ENCODE measurements at places on chromosomes 5 and 9.

- DNase-seq, result no peak
Observed at GRCh38 chr9:99590840-99591239, 230.8 kb upstream of the NR4A3 start.

- no peak for DNase-seq
Observed at GRCh38 chr5:145292278-145292677, 542.9 kb downstream of the PRELID2 start.

GRCh38 chr5:76204713-76205112 is 121.5 kb downstream of the SV2C start:
- no peak for DNase-seq

DNA sequence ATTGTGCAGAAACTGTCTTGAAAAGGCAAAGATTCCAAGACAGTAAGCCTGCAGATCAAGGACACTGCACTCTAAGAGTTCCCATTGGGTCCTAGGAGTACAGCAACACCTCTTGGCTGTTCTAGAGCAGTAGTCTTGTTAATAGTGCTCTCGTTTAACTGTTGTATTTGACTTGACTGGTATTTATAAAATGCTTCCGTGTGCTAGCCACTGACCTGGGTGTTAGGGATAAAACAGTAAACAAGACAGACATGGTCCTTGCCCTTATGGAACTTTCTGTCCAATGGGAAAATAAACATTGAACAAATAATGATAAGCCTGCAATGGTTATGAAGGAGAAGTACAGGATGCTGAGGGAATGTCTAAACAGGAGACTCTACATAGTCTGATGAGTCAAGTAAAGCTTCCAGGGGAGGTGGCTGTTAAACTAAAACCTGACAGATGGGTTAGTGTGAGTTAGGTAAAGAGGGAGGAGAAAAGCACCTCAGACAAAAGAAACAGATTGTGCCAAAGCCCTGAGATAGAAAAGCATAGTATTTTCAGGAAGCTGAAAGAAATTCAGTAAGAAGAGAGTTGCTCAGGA is 33.3 kb downstream of the TDRD7 start:
- DNase-seq, result no peak

DNA sequence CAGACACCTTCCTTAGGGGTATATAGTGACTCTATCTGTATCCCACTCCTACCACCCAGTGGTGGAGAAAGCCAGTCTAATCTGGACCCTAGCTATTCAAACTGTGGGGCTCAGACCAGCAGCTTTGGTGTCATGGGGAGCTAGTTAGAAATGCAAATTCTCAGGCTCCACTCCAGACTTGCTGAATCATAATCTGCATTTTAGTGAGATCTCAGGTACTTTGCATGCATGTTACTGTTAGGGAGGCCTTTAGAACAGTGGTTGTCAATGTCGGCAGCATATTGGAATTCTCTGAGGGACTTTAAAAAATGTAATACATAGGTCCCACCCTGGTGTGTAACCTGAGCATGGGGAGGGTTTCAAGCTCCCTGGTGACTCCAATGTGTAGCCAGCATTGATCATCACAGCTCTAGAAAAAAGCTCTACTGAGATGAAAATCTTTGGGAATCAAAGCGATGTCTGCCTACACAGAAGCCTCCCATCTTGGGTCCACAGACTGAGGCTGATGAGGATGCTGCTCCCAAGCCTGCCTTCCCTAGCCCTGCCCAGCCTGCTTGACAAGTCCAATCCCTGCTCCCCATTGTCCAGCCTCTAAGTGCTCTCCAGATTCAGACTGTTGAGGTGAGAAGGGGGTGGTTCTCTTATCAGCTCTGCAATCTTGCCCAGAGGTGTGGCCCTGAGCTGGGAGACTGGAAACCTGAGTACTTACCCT is 11.9 kb upstream of the GM2A start:
- no peak for DNase-seq

GRCh38 chr9:12753931-12754330 is 20.9 kb upstream of the LURAP1L start:
- DNase-seq, result no peak

DNA sequence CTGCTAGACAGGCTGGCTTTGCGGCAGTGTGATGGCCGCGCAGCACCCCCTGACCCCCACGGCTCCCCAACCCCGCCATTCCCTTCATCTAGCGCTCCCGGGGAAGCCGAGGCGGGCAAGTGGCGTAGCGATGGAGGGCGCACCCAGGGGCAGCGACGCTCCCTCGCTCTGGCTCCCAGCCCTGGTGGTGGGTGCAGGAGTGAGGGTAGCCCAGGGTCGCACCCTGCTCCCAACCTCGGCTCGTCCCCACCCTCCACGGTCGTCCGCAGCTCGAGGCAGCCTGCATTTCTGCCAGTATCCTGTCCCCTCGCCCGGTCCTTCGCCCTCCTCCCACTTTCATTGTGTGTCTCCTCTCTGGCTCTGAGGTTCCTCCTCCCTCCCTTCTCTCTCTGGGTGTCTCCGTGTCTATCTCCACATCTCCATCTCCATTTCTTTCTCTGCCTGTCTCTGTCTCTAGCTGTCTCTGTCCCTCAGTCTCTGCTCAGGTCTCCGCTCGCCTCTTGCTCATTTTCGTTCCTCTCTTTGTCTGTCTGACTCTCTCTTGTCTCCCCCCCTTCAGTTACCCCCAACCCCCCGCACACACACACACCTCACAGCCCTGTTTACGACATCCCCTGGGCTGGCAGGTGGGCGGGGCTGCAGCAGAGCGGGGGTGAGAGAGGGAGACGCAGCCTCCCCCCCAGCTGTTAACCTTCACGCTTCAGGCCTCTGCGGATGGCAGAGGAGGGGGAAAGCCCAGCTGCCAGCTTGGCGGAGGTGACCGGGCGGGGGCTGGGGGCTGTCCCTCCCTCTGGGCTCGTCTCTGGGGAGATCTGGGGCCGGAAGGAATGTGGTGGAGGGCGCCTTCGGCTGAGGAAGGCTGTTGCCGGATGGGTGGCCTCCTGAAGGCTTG is 48.7 kb upstream of the PSD2 start:
- peak; percentile 41 for DNase-seq

DNA sequence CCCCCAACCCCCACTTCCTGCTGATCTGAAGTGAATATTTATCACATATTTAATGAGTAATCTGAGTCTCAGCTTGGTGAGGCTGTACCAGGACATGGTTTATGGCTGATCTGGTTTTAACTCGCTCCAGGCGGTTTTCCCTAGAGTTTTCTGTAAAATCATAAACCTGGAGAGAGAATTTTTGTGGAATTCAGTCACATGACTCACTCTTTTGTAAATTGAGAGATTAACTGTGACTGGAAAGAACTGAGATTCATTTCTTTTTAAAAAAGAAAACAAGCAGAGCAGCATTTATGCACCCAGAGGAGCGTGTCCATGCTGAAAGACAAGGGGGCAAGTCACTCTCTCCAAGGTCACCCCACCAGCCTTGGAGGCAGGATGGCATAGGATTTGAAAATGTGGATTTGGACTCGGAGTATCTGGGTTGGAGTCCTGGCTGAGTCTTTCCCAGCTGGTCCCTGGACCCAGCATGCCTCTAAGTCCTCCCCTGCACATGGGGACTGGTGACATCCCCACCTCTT is 81.8 kb downstream of the ZNF618 start:
- DNase-seq, result no peak

GRCh38 chr9:97710356-97711222 is 13.4 kb upstream of the XPA start:
- no peak for DNase-seq

- no peak for DNase-seq
Observed at GRCh38 chr5:1760656-1761452, 38.8 kb downstream of the MRPL36 start.

DNA sequence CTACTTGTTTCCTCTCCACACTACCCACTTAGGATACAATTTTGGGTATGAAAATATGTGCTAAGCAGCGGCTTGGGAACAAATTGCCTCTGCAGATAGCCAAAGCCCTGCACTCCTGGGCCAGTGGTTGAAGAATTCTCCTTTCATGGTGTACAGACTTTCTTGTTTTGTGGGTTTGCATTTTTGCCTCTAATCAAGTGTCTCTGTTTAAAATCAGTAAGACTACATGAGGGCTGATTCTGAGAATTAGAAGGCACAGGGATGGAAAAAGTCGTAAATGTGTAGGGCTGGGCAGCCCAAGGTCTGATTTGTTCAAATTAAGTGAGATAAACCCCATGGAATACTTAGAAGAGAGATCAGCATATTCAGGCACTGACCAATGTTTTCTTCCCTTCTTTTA is 103.7 kb upstream of the CD180 start:
- no peak for DNase-seq

DNA sequence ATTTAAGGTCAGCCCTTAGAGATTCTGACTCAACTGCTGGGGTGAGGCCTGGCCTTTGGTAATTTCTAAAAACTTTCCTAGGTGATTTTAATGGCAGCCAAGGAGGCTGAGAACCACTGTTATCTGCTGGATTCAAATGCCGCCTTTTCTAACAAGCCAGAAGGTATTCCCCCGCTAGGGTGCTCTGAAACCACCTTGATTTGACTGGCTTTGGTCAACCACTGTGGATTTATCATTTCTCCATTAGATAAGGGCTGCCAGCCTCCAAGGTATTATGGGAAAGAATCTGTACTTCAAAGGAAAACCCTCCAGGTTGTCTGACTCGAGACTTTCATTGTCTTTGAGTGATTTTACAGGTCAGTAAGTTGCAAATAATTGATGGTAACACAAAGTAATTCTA is 4.3 kb downstream of the ANXA6 start:
- DNase-seq, result no peak

GRCh38 chr5:168752416-168753190 is 173.4 kb upstream of the PANK3 start:
- no peak for DNase-seq

DNA sequence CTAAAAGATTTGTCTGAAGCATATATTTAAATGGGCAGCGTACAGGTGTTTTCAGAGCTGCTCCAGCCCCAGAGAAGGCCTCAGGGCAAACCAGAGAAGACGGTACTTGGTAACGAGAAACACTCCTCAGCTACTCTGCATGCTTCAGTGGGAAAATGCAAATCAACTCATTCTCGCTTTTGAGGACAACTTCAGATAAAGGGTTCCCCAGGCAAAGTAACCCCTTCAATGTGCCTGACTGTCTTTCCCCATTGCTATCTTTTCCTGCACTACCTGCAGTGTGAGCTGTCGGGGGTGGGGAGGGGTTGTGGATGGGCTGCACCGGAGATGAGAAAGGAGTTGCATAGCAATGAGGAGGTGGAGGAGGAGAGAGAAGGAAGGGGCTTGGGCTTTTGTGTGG is 339.7 kb upstream of the CLINT1 start:
- DNase-seq, result no peak

GRCh38 chr9:35962126-35962906 is 4.4 kb upstream of the OR2S2 start:
- no peak for DNase-seq

GRCh38 chr9:86347991-86348390 is 6.2 kb downstream of the TUT7 start:
- DNase-seq, result no peak

DNA sequence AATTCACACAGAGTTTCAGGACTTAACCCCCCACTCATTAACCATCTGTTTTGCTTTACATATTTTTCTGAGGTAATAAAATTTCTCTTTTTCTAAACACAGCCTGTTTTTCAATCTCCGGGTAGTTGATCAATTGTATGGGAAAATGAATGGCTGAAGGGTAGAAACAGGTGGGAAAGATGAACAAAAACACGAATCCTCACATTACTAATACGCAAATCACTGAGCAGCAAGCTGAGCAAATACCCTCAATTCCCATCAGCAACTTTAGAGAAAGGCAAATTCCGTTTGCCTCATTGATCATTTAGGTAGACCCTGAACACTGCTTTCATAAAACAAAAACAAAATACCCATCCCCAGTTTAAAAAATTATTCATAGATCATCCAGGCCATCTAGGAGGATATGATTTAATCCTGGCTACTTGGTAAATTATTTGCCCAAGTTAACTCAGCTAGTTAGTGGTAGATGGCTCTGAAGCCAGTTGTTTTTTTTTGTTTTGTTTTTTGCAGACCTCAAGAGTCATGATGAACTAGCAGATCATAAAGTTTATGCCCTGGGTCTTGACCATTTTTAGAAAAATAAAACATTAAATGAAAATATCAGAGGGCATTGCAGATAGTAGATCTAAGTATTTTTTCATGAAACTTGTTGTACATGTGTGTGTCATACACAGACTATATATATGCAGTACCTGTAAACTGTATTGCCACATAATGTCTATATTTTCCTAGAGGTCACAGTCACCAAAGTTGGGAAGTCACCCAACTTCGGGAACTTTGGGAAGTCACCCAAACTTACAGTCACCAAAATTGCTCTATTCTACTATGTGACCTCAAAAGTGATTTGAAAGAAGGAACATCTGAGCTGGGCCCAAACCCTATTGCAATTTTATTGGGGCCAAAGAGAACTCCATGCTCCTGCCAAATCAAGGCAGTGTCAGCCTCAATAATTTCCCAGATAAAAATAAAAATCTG is 1.6 kb upstream of the CD274 start:
- DNase-seq, result no peak

- no peak for DNase-seq
Observed at GRCh38 chr5:155987265-155987810, 339.6 kb upstream of the SGCD start.

GRCh38 chr9:98860871-98861293 is 53.4 kb downstream of the GALNT12 start:
- no peak for DNase-seq

DNA sequence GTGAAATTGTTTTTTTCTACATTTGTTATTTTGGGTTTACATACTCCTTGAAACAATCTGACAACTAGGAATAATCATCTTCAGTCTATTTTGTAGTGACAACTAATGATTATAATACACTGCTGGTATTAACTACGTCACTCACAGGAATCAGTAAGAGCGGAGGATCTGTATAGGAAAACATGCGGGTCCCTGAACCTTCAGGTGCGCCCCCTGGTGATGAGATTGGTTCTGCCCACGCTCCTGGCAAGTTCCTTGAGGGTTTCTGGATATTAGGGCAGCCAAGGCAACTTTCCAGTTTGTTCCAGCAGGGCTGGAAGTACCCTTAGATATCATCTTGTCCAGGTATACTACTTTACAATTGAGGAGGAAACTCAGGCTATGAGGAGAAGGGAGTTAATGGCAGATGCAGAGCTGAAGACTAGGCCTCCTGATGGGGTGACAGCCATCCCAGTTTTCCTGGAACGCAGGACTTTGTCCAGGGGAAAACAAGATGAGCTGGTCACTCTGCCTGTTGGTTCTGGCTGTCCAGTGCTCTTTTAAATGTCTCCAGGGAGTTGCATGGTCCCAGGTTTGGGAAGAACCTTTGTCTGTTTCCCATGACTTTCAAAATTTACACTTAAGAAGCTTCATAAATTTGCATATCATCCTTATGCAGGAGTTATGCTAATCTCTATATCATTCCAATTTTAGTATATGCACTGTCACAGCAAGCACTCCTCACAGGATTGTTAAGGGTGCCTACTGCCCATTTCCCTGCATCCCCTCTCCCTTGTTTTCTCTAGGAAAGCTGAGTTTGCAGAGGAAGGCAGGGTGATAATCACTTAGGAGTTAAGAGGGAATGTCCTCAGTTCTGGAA is 14.9 kb upstream of the WNT8A start:
- DNase-seq, result peak; percentile 46

- no peak for DNase-seq
Observed at GRCh38 chr5:157285310-157286035, 19.6 kb downstream of the CYFIP2 start.

DNA sequence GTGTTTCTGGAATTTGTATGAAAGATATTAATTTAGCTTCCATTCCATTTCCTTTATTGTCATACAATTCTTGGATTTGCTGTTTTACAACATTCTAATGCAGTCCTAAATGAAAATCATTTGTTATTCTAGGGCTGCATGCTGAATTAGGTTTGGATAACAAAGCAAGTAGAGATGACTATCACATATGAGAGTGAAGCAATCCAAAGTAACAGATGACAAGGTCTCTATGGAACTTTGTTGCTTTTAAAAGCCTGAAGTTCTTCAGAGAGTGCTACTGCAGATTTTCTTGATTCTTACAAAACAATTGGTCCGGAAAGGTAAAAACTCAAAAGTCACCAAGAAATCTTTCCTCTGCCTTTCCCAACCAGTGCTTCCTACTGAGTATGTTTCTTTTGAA is 56.9 kb upstream of the VCAN start:
- no peak for DNase-seq
